AG04449 (cell line): ENCODE measurements at places on chromosomes 2 and 18.

GRCh38 chr2:208657468-208657867, 250.9 kb downstream of the PTH2R start:
- DNase-seq, result no peak

GRCh38 chr2:39779927-39780326, 869 bp upstream of the THUMPD2 start:
- no peak for DNase-seq

- DNase-seq, result no peak
Observed at GRCh38 chr2:237650455-237650850, 23.1 kb downstream of the LRRFIP1 start.

DNA sequence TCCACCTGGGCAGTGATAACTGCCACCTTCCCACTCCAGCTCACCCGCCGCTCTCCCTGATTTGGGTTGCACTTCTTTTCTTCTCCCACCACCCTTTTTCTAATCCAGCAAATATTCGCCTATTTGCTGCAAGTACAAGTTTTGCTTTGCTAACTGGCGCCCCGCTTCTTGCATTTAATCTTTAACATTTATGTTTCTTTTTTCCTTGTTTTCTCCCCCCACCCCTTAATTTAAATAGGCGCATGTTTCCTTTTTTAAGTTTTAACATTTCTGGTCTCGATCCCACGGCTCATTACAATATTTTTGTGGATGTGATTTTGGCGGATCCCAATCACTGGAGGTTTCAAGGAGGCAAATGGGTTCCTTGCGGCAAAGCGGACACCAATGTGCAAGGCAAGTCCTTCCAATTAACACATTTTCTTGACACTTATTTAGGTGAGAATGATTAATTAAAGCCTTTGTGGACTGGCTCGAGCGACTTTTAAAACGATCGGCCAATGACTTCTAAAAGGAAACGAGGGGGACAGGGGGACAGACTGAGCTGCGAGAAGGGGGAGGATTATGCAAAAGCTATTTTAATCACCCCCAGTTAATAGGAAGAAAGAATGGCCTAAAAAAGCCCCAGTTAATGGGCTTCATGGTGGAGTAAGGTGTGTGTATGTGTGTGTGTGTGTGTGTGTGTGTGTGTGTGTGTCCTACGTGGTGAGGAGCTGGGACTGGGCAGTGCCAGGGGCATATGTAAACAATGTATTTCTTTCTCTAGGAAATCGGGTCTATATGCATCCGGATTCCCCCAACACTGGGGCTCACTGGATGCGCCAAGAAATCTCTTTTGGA, 1.6 kb downstream of the TBR1 start:
- no peak for DNase-seq

DNA sequence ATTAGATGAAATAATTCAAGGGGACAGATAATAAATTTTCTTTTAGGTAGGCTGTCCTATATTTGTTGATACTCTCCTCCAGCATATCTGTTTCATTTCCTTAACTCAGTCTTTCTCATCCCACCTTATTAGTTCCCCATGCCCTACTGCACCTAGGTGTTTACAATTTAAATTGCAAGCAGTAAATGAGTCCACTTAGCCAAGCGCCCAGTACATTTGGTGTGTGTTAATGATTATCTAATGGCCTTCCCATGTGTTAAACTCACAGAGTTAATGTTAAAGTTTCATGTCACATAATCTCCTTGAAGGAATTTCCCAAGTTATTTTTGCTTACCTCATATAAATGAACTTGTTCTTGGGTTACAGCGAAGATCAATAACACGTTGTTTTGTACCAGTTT, 31.2 kb downstream of the ITGB6 start:
- DNase-seq, result no peak
